ENCODE measurements at places on chromosomes 1 and 21.
A peak's percentile ranks its signal among the peaks of the same experiment; 100 is the strongest.

DNA sequence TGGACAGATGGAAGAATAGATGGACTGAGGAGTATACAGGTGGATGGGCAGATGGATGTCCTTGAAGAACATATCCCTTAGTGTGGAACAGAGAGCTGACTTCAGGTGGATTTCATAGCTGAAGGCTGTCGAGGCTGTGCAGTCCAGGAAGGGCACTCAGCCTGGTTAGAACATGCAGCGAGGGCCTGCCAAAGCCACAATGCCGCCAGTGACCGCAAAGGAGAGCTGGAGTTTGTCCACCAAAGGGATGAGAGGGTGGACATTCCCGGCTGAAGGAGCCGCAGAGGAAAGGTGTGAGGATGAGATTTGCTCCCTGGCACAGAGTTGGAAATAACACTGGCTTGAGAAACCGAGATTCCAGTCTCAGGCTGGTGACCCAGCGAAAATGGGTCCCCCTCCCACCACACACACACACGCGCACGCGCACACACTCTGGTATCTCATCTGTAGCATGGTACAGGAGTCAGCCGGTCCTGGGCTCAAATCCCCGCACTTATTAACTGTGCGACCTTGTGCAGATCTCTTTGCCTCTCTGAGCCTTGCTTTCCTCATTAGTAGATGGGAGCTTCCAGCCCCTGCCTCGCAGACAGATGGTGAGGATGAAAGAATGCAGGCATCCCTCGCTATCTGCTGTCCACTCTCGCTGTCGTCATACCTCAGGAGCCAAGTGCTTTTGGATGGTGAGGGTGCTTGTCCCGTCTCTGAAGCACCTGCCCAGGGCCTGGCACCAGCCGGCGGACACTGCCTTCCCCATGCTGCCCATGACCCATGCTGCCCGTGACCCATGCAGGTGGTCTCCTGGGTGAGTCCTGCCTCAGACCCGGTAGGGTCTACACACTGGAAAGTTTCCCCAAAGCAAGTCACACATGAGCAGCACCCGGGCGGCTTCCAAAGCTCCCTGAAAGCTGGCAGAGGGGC, 26.8 kb upstream of the EFHD2 start:
- no peak for DNase-seq

DNA sequence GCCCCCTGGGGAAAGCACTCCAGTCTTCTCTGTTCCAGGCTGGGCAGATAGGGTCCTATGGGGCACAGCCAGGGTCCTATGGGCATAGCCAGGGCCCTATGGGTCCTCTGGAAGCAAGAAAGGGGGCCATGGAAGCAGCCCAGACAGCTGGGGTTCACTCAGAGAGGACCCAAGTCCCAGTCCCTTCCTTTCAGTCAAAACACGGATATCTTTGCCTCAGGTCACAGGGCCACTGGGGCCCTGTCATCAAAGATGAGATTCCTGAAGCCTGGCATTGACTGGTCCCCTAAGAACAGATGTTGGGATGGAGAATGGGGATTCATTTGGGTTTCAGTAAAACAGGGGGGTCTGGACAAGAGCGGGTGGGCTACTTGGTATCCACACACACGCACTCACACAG, 8.5 kb downstream of the IGSF8 start:
- no peak for DNase-seq

DNA sequence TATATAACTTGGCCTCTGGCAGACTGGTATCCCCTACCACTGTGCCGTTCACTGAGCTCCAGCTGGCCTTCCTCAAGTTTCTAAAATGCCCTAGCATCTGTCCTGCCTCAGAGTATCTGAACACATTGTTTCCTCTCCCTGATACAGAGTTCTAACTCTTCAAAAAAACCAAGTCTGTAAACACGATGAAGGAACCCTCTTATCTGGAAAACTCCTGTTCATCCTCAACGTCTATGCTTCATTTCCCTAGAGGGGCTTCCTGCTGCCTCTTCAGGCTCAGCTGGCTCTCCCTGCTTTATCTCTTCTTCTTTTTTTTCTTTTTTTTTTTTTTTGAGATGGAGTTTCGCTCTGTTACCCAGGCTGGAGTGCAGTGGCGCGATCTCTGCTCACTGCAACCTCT, 5.6 kb downstream of the BSDC1 start:
- DNase-seq: no peak

GRCh38 chr1:225418598-225418997, 9.2 kb downstream of the LBR start:
- no peak for DNase-seq

DNA sequence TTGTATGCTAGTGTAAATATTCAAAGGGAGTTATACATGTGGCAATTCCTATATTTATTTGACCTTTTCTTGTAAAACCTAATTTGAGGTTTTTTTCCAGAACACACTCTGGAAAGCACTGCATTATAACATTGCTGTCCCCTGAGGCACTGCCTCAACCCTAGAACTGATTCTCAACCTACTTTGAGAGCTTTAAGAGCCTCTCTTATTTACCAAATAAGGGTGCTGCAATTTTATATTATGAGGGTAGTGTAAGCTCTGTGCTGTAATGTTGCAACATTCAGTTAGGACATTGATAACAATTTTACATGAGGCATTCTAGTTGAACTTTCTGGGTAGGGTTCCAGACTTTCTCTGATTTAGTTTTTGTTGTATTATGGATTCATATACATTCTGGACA, 302.2 kb upstream of the DEPDC1 start:
- DNase-seq: no peak

GRCh38 chr1:23657659-23658275, 33.8 kb upstream of the RPL11 start:
- peak; percentile 24 for DNase-seq

DNA sequence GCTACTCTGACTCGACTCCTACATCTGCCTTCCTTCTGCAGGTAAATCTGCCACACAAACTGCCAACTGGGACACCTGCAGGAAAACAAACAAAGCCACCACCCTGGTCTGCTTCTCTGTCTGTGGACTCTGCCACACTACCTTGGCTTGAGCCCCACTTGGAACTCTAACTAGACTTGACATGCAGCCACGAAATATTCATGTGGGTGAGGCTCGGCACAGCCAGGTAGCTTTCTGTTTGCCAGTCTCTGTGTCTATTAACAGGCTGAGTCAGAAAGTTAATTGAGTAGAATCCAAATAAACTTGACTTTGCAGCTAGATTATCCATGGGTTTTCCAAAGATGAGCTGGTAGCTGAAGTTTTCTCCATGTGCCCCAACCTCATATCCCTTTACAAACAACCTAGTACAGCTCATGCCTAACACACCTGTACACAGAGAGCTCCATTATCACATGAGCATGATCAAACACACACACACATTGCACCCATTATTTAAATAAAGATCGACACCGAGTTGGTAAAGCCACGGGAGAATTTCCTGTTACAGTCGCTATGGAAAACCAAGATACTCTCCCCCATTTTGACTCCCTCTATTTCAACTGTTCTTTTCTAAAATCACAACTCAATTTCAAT, 808 bp downstream of the C1orf116 start:
- DNase-seq: no peak

All from T-helper 2 cell treated with Interferon-gamma antibody and Interleukin-4, amounts not matched to agents 5 μg/mL and 100 μg/mL, for 36 hours (primary cell).